ENCODE measurements at places on chromosomes 6 and 20.

DNA sequence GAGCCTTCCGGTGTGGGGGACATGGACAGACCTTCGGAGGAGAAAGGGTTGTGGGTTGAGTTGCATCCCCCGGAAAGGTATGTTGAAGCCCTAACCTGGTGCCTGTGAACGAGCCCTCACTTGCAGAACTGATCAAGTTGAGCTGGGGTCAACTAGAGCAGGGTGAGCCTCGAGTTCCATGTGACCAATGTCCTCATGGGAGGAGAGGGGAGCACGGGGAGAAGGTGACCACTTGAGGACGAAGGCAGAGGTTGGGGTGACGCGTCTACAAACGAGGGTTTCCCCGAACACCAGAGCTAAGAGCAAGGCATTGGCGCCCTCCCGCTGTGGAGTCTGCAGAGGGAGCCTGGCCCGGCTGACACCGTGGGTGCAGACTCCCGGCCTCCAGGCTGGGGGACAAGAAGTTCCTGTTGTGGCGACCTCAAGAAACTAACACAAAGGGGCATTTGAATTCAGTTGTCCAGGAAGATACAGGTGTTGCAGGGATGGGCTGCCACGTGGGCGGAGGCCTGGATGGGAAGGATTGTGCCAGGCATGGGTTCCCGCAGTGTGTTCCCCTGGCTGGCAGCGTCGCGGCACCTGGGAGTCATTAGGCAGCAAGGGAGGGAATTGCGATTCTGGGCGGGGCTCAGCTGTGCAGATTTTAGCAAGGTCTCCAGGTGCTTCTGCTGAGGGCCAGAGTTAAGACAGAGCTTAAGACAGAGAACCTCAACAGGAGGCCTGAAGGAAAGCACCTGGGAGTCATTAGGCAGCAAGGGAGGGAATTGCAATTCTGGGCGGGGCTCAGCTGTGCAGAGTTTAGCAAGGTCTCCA is 20.4 kb upstream of the UNC93A start:
- DNase-seq: no peak

DNA sequence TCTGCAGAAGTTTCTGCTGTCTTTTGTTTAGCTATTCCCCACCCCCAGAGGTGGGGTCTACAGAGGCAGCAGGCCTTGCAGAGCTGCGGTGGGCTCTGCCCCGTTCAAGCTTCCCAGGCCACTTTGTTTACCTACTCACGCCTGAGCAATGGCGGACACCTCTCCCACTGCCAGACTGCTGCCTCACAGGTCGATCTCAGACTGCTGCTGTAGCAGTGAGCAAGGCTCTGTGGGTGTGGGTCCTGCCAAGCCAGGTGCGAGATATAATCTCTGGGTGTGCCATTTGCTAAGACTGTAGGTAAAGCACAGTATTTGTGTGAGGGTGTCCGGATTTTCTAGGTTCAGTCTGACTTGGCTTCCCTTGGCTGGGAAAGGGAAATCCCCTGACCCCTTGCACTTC is 23.6 kb upstream of the ZNF337 start:
- DNase-seq: no peak

DNA sequence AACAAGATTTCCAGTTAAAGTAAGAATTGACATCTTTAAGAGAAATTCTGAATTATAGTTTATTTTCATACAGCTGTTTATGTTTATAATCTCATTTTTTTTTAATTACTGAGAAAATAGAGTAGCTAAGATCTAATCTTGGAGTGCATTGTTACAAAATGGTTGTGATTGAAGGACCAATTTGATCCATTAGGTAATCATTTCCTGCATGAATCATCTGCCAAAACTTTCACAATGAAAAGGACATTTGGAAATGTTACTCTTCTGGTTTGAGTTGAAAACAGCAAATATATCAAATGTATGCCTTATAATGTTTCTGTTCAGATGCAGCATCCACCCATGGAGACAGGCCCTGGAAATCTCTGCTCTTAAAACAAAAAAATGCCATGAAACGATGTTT is 19.0 kb downstream of the TUBB2A start:
- no peak for DNase-seq

GRCh38 chr6:36280467-36280866 is 10.6 kb downstream of the PNPLA1 start:
- DNase-seq: no peak

- DNase-seq: no peak
Measured at GRCh38 chr6:145031962-145032361, 703.4 kb downstream of the EPM2A start.

GRCh38 chr20:57257701-57258453 is 8.6 kb downstream of the BMP7 start:
- DNase-seq: no peak

GRCh38 chr20:15927893-15928650 is 645.2 kb downstream of the KIF16B start:
- DNase-seq: no peak

- DNase-seq: no peak
Measured at GRCh38 chr20:15100506-15101160, 763.2 kb upstream of the FLRT3 start.

DNA sequence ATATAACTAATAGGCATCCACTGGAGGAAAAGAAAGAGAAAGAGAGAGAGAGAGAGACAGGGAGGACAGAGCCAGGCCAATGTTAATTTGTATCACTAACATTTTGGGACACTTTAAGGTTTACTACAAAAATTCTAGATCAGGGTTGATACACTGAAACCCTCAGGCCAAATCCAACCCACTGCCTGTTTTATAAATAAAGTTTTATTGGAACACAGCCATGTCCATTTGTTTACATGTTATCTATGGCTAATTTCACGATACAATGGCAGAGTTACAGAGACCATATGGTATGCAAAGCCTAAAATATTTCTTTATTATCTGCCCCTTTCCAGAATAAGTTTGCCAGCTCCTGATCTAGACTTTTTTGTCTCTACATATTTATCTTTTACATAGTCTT is 263.9 kb downstream of the ZNF217 start:
- DNase-seq: no peak

DNA sequence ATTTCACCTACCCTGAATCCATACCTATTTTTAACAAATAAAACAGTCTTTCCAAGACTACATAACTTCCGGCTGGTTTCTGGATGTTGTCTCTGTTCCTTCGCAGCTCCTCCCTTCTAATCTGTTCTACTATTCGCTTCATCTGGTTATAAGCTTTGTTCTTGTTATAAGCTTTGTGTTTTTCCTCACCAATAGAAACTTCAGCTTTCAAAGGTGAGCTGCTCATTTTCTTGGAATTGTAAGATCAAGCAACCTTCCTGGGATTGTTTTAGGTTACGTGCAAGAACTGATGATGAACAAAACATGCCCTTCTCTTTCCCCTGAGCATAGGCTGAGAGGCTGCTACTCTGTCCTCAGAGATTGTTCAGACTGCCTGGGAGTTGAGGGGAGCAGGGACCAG is 2.1 kb downstream of the GFOD1 start:
- DNase-seq: no peak

GRCh38 chr6:95923518-95923917 is 92.3 kb upstream of the FUT9 start:
- no peak for DNase-seq

DNA sequence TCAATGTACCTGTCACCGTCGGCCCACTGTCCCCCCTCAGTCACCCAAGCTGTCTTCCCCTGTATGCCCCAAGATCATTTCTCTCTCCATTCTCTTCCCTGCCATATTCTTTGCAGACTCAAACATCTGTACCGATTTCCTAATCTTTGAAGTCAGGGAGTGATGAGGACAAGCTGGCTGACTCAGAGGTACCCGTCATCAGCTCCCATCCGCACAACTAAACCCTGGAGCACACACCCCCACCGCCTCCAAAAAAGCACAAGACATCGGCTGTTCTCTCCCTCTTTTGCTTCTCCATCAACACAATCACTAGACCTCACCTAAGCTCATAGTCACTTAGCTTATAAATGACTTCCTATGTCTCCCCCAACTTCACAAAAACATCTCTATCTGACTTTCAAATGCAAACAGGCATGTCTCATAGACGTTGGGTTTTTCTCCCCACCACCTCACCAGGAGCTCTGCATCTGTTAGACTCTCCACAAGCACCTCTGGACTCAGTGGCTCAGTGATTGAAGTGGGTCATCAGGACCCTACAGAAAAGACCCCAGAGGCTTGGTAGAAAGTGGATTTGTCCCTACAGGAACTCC is 11.5 kb upstream of the NFATC2 start:
- DNase-seq: no peak

DNA sequence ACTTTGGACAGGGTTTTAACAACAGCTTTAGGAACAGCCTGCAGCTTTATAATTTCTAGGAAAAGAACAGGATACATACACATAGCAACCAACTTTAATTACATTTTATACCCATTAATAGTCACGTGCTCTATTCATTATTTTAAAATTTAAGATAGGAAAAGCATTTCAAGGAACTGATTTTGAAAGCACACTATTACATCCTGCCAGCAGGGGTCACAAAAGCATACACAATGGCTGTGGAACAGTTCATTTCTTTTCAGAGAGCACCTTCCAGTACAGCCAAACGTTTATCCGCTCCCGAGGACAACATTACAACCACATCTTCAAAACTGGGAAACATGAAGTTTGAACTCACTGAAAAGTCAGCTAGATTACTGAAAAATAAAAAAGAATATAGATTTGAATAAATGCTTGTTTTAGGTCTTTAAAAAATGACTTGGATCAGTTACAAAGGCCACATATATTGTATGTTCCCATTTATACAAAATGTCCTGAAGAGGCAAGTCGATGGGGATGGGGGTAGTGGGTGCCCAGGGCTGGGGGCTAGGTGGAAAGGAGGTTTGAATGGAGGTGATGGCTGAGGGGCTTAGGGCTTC is 104.6 kb upstream of the EXOC2 start:
- DNase-seq: no peak

DNA sequence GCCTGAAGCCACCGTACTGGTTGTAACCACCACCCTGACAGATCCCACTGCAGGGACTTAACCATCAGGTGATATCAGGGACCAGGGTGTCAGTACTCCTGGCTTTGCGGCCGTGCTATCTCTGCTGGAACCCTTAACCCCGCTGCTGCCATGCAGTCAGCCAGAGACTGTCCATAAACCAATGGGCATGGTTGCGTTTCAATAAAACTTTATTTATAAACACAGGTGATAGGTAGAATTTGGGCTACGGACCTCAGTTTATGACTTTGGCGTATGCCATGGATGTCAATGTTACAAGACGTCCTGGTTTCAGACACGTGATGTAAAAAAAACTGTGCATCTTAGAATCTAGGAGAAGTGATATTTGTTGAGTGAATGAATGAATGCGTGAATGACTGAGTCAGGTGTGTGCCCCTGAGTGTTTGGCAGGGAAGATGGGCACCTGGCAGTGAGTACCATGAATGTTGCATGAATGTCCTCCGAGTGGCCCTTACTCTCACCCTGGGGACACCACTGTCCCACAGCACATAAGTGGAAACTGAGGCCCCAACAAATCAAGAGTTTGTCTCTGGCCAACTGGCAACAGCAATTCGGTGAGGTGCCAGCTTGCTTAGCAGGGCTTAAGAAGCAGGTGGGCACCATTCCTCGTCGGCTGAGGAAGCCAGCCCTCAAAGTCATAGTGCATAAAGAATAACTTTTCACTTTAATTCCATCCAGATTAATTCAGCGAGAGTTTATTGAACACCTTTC is 64.0 kb upstream of the APCDD1L start:
- DNase-seq: no peak

DNA sequence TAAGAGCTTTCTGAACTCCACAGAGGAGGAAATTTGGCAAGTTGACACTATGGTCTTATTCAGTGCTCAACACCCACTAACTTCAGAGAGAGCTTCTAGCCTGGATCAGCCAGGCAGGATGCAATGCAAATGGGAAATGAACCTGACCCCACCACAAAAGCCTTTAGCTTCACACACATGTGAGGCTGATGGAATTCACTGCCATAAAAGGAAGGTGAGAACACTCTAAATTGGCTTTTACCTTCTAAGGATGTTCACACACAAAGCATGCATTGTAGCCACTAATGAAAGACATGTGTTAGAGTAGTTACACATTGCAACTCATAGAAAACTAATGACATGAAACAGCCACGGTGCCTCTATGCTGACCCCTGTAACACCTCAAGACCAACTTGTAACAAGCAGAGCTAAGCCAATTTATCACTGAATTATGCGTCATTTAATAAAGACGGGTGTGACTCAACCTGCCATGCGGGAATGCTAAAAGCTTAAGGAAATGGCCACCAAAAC is 262.1 kb downstream of the HACE1 start:
- DNase-seq: no peak

- no peak for DNase-seq
Measured at GRCh38 chr6:147648916-147649315, 140.4 kb downstream of the SAMD5 start.

DNA sequence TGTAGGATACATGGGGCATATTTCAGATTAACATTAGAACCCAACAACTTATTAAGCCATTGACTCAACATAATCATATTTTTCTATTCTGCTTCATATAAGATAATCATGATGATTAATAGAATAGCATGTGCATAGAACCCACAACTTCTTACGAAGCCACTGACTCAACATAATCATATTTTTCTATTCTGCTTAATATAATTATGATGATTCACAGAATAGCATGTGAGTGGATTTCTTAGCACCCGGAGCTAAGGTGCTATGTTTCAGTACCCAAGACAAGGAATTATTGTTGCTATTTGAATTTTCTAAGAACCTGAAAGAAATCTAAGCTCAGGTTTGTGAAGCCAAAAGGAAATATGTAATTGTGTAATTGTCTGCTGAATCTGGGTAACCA is 96.8 kb downstream of the TENT5A start:
- DNase-seq: no peak

Measured in activated gamma-delta T cell (primary cell).